ENCODE measurements at places on chromosomes 3 and 15.
A peak's percentile ranks its signal among the peaks of the same experiment; 100 is the strongest.

DNA sequence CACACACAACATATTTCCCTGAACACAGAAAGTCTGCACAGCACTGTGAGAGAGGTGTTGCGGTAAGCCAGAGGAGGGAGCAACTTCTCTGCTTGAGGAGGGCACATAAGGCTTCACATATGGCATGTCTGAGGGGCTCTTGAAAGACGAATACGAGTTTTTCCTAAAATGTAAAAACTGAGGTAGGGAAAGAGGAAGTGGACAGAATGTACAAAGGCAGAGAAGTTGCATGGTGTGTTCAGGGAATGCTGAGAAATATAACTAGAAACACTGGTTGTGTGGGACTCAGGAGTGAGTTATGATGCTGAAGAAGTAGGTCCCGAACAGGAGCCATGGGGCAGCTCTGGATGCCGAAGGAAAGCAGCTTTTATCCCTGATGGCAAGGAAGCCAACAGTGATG, 22.8 kb upstream of the ATP8B4 start:
- DNase-seq, result no peak

GRCh38 chr3:113170771-113171170, 40.6 kb upstream of the BOC start:
- DNase-seq, result no peak

GRCh38 chr15:62773369-62774165, 269.0 kb upstream of the TPM1 start:
- DNase-seq, result no peak

DNA sequence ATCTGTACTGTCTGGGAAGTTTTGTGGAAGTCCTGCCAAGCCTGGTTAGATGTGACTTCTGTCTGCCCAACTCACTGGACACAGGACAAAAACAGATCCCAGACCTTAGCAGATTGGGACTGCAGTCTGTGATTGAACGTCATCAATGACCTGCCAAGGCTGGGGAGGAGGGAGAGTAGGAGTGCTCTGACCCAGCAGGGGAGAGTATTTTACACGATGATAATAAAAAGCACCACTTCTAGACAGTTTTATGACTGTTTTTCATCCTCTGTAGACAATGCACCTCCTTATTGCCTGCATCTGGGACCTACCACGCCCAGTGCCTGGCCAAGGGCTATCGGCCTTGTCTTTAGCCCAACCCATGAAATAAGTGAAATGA, 102.3 kb upstream of the NR2E3 start:
- no peak for DNase-seq

DNA sequence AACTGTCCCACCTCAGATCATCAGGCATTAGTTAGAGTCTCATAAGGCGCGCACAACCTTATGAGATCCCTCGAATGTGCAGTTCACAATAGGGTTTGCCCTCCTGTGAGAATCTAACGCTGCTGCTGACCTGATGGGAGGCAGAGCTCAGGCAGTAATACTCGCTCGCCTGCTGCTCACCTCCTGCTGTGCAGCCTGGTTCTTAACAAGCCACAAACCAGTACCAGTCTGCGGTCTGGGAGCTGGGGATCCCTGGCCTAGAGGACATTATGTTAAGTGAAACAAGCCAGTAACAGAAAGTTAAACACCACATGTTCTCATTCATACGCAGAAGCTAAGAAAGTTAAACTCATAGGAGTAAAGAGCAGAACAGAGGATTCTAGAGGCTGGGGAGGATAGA, 47.0 kb downstream of the MAP3K13 start:
- DNase-seq, result no peak

GRCh38 chr3:8095724-8096123, 405.9 kb upstream of the LMCD1 start:
- peak; percentile 8 for DNase-seq

GRCh38 chr3:117632191-117632590, 922.6 kb downstream of the TUSC7 start:
- no peak for DNase-seq

GRCh38 chr3:160553827-160554226, 11.5 kb downstream of the KPNA4 start:
- DNase-seq, result no peak

DNA sequence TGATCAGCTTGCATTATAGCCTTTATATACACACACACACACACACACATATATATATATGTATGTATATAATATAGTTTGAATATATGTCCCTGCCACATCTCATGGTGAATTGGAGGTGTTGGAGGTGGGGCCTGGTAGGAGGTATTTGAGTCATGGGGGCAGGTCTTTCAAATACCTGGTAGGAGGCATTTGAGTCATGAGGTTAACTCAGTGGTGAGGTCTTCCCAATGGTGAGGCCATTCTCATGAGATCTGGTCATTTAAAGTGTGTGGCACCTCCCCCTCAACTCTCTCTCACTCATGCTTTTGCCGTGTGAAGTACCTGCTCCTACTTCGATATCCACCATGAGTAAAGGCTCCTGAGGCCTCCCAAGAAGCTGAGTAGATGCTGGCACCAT, 27.5 kb upstream of the FHIT start:
- DNase-seq, result no peak

- DNase-seq, result no peak
These were observed 12.8 kb downstream of the ATP2B2 start for GRCh38 chr3:10492364-10493201.

DNA sequence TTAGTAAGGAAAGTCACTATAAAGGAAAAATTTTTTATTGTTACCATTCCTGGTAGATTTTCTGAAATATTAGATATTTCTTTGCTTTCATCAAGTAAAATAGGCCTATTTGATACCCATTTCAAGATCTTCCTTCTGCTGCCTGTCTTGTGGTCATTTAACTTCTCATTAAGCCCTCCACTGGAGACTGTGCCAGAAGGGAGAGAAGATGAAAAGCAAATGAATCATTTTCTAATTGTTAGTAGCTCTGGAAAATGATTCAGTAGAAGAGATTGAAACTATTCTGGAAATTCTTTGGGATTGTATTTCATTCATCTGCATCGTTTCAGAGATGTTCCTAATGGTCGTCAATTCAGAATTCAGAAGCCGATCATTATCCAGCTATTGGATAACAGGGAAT, 3.2 kb downstream of the KCTD6 start:
- peak; percentile 62 for DNase-seq

DNA sequence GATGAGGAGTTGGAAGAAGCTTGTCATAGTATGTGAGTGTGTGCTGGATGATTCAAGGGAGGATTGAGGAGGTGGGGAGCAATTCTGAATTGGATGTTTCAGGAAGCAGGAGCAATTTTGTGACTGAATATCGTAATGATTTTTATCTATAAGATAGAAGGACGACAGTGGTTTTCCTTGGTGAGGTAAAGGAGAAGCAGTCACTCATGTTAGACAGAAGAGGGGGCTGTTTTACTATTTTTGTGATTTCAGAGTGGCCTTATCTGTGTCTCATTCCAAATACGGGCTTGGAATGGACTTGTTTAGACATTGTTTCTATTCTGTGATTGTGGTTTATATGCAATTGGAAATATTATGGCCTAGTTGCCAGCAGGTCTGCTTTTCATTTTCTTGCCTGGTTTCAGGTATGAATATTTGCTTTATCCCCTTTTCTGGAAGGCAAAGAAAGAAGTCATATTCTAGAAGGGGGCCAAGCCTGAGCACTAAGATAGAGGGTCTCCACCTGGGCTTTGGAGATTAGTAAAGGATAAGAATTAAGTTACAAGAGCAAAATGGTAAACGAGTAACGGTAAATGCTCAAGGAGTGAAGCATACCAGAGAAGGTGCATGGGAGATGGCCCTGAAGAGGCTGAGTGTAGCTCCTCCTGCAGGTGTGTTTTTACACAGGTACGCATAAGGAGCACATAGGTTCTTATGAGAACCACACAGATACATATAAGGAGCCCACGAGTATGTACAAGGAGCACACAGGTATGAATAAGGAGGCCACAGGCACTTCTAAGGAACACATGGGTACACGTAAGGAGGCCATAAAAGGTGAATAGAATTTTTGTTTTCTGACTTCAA, 124.6 kb upstream of the KCNAB1 start:
- peak; percentile 51 for DNase-seq

DNA sequence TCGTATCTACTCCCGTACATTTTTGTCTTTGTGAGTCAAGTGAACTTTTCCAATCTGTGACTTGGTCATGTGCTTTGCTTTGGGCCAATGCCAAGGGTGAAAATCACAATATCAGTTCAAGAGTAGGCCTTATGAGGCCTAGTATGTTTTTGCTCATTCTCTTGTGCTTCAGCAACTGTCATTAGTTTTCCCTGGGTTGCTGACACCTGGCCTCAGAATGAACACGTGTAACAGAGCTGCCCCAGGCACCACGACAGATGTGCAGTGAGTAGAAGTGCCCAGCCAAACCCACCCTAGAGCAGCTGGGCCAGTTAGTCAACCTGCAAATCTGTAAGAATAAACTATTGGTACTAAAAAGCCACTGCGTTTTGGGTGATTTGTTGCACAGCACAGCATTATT, 460.3 kb upstream of the WNT5A start:
- DNase-seq, result no peak

DNA sequence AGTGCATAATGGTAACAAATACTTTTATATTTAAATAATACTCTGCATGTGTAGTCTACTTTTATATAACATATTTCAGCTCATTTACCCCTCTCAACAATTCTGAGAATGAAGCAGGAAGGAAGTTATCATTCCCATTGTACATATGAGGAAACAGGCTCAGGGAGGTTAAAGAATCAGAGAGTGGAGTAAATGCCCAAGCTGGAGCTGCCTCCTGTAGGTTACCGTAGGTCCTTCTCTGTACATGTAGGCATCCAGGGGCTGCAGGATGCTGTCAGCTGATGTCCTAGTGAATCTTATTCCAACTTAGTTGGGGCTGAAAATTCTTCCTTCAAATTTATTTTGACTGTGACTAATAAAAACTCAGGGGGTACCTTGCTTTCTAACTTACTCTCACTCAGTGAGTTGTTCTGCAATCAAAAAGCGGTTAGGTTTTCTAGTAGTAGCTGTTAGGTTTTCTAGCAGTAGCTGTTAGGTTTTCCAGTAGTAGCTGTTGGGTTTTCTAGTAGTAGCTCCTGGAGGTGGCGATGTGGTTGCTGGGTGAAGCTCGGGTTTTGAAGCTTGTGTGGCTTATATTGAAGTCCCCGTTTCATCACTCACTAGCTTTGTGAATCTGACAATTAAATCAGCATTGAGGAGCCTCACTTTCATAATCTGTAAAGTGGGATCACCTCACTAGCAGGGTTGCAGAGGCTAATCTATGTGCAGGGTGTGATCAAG, 357.0 kb downstream of the NR2F2 start:
- no peak for DNase-seq

DNA sequence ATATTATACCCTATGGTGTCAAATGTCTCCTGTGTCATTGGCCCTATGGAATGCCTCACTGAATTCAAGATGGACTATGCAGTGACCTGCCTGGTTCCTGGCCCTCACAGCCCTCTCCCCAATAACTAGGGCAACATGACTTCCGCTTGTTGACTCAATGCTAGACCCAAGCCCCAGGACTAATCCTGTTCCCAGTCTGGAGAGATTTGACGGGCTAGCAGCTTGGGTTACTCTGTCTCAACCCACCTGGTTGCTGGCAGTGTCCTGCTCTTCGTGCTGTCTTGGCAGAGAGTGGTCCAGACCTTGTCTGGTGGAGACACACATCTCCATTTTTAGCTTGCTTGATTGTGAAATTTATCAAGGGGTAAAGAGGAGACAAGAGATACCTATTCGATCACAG, 135.8 kb upstream of the HES1 start:
- no peak for DNase-seq

DNA sequence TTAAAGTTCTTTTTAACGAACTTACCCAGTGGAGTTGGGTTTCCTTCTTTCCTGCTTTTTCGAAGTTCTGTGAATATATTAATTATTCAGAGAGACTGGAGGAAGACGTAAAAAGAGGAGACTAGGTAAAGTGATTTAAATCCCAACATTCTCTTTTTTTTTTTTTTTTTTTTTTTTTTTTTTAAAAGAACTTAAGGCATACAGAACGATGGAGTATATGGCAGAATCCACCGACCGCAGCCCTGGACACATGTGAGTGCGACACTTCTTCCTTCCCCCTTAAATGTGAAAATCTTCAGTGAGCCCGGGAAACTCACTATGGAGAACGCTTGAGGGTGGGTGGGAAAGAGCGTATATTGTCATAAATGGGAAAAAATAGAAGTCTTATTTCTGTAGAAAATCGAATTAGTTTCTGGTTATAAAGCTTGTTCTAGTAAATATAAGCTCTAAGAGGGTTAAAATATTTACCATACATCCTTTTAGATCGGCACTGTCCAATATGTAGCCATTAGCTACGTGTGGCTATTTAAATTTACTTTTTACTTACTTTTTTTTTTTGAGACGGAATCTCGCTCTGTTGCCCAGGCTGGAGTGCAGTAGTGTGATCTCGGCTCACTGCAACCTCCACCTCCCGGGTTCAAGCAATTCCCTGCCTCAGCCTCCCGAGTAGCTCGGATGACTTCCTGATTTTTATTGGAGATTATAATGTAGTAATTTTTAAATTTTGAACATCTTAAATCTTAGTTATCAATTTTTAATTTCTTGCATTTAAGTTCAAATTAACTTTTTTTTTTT, 892 bp downstream of the NMD3 start:
- peak; percentile 19 for DNase-seq

- DNase-seq, result no peak
These were observed 6.7 kb downstream of the KLHL40 start for GRCh38 chr3:42691816-42692666.

GRCh38 chr15:44015545-44016305, 179.3 kb downstream of the FRMD5 start:
- peak; percentile 22 for DNase-seq

- DNase-seq, result peak; percentile 37
These were observed 25.8 kb downstream of the SPSB4 start for GRCh38 chr3:141076797-141077571.

GRCh38 chr3:41035456-41036022, 163.8 kb upstream of the CTNNB1 start:
- DNase-seq, result no peak

GRCh38 chr3:89000886-89001285, 106.5 kb upstream of the EPHA3 start:
- peak; percentile 46 for DNase-seq

GRCh38 chr15:75064846-75065245, 41.5 kb downstream of the PPCDC start:
- no peak for DNase-seq
